NK-92 treated with Interleukin-12 subunit alpha and Interleukin-12 subunit beta, amount 100 ng/mL, for 24 hours (cell line): ENCODE measurements at places on chromosomes 1 and 21.
A peak's percentile ranks its signal among the peaks of the same experiment; 100 is the strongest.

GRCh38 chr1:181089676-181090544 is 1.4 kb downstream of the IER5 start:
- DNase-seq, result peak; percentile 72

DNA sequence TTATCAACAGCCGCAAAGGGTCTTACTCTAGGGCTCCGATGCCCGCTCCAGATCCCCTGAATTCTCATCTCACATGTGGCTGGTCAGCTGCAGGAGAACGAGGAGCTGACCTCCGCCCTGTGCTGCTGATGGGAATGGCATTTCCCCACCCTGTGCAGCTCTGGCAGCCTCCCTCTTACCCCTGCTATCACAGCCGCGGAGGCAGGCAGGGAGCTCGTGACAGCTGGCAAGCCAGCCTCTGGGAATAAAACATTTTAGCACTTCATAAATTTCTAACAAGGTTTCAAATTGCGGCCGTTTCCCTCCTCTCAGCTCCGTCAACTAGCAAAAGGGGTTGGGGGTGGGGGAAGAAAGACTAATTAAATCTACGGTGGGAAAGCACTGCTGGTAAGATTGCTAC is 81.1 kb downstream of the DSCAM start:
- no peak for DNase-seq

- no peak for DNase-seq
Observed at GRCh38 chr21:43917515-43918384, 52.7 kb downstream of the AGPAT3 start.

DNA sequence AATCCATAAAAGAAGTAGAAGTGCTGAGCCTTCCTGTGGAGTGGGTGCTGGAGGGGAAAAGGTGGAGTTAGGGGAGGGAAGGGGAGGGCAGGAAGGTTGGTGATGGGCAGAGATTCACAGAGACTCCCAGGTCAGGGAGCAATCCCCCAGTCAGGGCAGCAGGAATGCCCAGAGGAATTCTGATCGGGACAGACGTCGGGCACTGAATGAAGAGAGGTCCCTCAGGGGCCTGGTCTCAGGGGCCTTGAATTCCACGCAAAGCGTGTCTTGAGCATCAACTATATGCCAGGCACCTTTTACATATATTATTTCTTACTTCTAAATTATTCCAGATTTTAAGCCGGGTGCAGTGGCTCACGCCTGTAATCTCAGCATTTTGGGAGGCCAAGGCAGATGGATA is 7.2 kb upstream of the PADI1 start:
- no peak for DNase-seq

DNA sequence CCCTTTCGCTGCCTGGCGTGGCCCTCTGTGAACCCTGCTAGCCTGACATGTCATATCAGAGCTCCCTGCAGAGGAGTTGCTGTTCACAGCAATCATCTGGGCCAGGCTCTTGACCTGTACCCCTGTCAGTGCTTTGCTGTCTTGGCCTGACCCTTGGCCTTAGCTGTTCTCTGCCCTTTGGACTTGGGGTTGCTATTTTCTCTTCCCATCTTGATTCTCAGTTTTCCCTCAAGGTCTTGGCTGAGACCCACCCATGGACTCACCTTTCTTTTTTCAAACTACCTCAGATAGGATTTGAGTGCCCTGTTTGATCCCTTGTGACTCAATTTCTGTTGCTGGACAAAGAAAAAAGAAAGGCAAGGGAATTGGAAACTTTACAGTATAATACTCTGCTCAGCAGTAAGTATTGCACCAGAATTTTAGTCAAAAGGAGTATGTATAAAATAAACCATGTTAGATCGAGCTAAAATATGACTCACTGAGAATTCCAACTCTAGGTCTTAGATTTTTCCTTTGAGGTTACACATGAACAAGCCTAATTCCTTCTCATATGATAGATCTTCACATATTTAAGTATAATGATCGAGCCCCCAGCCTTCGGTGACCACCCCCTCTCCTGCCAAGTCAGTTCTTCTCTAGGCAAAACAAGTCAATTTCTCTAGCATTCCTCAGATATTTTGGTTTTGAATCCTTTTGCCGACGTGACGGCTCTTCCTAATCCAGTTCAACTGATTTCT is 110.5 kb downstream of the NGF start:
- no peak for DNase-seq

GRCh38 chr1:162994921-162995320 is 74.2 kb upstream of the RGS4 start:
- no peak for DNase-seq

GRCh38 chr1:182533896-182534295 is 55.2 kb downstream of the RNASEL start:
- no peak for DNase-seq

DNA sequence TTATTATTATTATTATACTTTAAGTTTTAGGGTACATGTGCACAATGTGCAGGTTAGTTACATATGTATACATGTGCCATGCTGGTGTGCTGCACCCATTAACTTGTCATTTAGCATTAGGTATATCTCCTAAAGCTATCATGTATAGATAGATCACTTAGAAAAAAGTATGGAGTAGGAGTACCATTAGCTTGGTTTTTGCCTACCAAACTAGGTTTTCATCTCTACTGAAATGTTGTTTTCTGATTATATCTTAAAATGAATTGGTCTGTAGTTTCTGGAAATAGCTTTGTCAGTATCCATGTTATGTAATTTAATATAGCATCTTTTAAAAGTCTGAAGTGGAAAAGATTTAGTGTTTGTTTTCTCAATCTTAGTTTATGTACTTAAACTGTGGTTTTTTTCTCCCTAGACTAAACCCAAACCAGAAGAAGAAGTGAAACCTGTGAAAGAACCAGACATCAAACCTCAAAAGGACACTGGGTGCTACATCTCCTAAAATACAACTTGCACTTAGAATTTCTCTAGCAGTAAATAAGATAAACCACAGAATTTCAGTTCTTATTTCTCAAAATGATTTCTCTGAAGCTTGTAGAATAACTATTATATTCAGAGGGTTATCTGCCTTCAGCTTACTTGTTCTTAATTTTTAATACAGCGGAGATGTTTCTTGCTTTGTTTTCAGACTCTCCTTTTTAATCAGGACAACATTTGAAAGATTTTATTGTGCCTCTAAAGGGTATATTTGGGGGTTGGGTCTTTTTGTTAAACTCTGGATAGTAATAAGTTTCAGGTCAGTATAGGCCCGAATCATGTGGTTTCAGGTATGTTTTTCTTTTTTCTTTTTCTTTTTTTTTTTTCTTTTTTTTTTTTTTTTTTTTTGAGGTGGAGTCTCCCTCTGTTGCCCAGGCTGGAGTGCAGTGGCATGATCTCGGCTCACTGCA is 4.5 kb upstream of the FAM177B start:
- DNase-seq, result no peak

GRCh38 chr1:180092931-180093650 is 61.6 kb upstream of the QSOX1 start:
- no peak for DNase-seq

DNA sequence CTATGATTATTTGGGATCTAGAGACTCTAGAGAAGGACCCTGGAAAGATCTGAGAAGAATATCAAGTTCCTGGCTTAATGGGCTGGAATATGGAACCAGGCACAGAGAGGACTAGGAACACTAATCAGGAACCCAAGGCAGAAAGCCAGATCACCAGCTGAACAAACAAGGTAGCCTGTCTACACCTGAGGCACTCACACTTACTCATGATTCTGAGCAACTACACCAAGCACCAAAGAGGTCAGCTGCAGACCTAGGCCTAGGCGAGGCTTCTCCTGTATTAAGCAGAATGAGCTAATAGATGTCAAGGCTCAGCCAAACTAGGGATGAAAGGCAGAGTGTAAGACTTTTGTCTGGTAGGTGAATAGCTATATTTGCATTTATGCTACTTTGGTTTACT is 368.1 kb downstream of the LTN1 start:
- DNase-seq, result no peak

DNA sequence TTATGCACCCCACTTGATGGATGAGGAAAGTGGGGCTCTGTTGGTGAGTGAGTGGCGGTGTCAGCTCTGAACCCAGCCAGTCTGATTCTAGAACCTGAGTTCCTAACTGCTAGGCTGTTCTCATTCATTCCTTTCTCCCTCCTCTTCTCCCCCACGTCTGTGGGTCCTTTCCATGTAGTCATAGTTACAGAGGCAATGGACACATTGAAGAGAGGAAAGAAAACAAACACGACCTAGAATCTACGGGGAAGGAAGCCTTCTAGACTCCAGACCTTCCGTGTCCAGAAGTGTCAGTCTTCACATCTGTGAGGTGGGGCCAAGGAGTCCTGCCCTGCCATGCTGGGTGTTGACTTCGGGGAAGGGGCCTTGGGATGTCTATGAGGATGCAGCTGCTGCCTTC is 115.8 kb upstream of the WNT4 start:
- DNase-seq, result no peak

DNA sequence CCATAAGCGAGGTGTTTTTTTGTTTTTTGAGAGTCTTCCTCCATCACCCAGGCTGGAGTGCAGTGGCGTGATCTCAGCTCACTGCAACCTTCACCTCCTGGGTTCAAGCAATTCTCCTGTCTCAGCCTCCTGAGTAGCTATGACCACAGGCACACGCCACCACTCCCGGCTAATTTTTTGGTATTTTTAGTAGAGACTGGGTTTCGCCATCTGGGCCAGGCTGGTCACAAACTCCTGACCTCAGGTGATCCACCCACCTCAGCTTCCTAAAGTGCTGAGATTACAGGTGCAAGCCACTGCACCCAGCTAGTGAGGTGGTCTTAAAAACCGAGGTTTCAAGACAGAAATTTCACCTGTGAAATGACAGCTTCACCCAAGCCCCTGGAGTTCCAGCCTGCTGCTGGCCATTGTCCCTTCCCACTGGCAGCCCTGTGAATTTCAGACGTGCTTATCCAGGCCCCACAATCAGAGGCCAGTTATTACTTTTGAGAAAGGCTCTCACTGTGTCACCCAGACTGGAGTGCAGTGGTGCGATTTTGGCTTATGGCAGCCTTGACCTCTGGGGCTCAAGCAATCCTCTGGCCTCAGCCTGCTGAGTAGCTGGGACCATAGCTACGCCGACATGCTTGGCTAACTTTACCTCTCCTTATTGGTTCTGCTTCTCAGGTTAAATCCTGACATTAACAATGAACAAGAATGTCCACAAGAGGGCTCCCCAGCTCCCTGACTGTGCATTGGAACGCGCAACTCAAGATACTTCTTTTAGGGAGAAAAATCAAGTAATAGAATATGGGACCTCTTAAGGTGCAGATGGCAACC is 19.4 kb downstream of the ENO1 start:
- DNase-seq, result no peak

DNA sequence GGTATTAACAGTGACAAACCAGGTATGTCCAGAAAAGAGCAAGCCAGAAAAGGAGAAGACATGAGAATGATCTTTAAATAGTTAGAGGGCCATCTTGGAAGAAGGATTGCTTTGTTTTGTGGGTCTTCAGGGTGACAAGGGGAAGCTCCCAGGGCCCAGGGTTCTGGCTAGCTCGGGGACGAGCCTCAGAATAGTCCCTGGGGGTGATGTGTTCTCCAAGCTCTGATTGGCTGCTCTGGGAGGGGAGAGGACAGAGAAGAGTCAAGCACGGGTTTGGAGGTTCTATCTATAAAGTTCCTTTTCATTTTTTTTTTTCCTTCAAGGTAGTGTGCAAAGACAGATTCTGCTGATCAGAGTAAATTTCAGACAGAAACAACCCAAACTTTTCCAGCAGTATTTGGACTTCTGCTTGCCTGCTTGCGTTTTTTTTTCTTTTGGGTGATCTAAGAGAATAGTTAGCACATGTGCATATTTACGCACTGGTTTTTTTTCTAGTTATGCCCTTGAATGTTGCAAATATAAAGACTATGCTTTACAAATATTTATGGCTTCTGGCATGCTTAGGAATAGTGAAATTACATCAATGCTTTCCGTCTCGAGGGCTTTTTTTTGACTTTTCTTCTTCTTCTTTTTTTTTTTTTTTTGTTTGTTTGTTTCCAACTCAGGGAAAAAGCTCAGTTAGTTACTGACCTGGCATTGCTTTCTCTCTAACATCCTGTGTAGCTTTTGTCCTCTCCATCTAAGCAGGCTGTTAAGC is 59.7 kb downstream of the ROR1 start:
- no peak for DNase-seq

GRCh38 chr1:196001188-196001587 is 607.1 kb downstream of the KCNT2 start:
- DNase-seq, result no peak

GRCh38 chr1:47578026-47578720 is 140.3 kb downstream of the FOXD2 start:
- no peak for DNase-seq

DNA sequence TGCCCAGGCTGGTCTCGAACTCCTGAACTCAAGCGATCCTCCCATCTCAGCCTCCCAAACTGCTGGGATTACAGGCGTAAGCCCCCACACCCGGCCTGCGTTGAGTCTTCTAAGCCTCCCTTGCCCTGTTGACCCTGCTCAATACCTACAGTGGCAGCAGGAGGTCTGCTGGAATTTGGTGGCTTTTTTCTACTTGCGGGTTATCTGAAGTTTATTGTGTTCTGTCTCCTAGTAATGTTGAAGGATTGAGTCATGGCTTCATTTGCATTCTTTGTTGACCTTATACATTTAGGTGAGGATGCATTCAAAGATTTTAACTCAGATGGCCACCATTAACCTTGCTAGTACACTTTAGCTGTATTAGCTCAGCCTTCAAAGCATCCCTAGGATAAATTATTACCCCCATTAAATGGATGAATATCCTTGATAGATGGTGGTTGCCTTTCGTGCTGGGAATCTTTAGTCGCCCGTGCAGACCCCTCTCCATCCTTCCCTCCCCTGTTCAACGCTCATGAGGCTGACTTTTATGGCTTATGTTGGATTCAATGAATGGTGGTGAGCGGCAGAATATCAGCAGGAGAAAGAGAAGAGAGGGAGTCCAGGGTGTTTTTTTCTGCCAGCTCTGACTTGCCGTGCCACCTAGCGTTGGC is 9.7 kb upstream of the NPPB start:
- no peak for DNase-seq

GRCh38 chr1:66725885-66726665 is 26.2 kb upstream of the DYNLT5 start:
- DNase-seq, result no peak

- no peak for DNase-seq
Observed at GRCh38 chr1:24484199-24484598, 18.4 kb upstream of the RCAN3 start.

DNA sequence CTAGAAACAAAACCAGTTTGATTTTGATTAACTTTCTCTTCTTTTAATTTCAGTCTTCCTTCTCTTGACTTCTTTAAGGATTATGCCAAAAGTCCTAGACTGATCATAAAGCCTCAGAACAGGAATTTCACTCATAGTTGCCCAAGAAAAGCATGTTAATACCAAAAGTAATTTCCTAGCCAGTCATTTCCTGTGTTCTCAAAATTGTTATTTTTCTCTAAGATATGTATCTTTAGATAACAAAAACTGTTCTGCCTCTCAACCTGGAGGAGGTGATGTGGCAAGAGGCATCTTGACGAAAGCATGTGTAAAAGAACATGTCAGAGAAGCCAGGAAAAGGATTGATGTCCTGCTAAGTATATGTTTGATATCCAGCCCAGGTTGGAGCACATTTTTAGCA is 78.0 kb upstream of the IPO9 start:
- DNase-seq, result no peak

GRCh38 chr1:246587032-246587431 is 20.8 kb downstream of the CNST start:
- DNase-seq, result no peak

GRCh38 chr1:59967141-59967697 is 40.6 kb upstream of the CYP2J2 start:
- DNase-seq, result no peak

- no peak for DNase-seq
Observed at GRCh38 chr1:20078711-20079110, 8.7 kb downstream of the PLA2G5 start.

- no peak for DNase-seq
Observed at GRCh38 chr1:16091296-16091695, 17.8 kb upstream of the FAM131C start.
